ENCODE measurements at places on chromosomes 4 and X.

DNA sequence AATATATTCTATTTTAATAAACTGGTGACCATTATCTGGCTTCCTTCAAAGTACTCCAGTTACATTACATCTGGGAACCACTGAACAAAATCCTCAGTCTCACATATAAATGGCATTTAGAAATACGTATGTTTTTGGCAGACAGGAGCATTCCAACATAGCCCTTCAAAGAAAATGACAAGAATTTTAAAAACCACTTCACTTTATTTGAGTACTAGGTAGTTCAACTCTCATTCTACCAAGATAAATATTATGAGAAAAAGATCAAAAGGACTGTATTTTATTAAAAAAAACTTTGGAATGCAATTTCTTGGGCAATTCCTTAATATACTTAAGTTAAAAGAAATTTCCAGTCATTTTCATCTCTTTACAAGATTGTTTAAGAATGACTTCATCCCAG lies 17.6 kb downstream of the TNIP3 start:
- DNase-seq = no peak

GRCh38 chr4:138670681-138671080 lies 344.9 kb upstream of the NOCT start:
- DNase-seq = no peak

GRCh38 chrX:15883540-15883863 lies 28.9 kb upstream of the AP1S2 start:
- DNase-seq = no peak

GRCh38 chrX:14673764-14674163 lies 144.4 kb downstream of the GLRA2 start:
- peak; percentile 36 for DNase-seq

GRCh38 chr4:40038977-40039376 lies 17.7 kb upstream of the N4BP2 start:
- DNase-seq = no peak

GRCh38 chr4:172938870-172939269 lies 229.7 kb upstream of the GALNT7 start:
- DNase-seq = no peak

DNA sequence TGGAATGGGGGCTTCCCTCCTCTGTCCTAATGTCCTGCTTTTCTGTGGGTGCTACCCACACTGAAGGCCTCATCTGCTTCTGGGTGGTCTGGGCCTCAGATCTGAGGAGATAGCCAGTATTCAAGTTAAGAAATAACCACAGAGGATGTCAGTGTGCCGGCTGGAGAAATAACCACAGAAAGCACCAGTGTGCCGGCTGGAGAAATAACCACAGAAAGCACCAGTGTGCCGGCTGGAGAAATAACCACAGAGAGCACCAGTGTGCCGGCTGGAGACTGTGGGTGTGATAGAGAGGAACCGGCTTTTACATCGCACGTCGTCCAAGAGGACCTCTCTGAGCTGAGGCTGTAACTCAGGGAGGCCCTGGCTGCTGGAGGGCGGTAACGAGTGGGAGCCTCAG lies 65.7 kb upstream of the PSAPL1 start:
- no peak for DNase-seq

DNA sequence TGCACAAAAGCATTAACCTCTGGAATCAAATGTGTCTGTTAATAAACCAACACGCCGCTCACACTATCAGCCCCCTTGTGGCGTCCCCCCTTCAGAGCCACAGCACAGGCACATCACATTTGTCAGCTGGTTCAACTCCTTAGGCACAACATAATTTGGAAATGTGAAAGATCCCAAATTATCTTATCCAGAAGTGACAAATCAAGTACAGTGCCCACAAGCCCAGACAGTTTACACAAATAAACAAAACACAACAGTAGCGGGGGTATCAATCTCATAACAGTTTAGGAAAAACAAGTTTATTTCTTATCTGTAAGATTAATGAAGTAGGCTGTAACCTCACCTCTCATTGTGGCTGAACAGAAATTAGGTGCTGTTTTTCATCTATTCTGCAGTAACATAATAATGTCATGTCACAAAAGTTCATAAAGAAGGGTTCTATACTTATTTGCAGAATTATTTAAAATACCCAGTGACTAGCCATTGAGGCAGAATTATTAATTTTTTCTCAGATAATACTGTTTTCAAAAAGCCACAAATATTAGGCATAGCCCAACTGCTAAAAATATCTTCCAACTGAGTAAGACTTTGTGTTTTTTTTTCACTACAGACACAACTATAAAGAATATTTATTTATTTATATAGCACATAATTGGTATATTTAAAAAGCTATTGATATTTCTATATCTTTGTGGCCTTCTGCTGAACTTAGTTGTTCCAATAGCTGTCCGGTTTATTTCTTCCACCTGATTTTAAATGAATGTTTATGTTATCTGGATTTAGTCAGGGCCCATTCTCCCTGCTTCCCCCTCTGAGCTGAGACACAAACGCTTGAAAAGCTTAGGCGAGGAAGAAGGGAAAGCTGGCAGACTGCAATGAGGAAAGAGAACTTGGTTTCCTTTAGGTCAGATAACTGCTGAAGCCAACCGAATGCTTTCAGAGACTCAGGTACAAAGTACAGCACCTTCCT lies 214.7 kb downstream of the QDPR start:
- no peak for DNase-seq

GRCh38 chrX:21946925-21947641 lies 6.6 kb downstream of the SMS start:
- DNase-seq = no peak

DNA sequence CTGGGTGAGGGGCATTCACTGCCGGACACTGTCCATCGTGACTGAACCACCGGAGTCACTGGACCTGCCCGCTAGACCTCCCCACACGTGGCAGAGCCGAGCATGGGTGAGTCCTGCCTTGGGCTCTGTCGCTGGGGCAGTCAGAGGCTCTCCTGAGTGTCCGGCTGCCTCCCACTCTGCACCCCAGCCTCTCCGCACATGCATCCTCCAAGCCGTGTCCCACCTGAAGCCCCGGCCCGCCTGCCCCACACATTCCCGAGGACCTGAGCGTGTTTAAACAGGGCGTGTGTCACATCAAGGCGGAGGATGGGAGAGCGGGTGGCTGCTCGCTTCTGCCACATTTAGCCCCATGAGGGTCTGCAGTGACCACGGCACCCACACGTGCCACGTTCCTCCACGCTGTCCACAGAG lies 4.7 kb downstream of the CPLX1 start:
- DNase-seq = no peak

- DNase-seq = no peak
These were observed 12.5 kb downstream of the RELL1 start for GRCh38 chr4:37673538-37674192.

DNA sequence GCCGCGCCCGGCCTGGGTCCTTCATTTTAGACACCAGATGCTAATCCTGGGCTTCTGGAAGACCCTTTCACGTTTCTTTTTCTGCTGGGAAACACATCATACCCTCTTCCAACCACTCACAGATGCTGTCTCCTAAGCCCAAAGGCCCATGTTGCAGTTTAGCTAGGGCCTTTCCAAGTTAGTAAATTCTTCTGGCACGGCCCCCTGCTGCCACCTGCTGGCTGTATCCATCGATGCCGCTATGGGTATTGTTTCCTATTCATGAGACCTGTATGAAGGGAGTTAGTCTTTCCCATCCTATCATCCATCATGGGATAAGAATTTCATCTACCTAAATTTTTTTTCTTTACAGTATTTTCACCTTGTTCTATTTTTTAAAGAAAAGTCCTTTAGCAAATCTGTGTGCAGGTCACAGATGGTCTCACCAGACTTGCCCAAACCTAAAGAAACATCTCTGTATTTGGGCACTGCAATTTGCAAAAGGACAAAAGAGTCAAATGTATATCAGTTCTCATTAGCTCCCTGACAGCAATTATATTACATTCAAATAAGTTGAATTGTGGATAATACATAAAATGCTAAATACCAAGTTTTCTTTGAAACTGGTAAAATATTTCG lies 37.8 kb upstream of the SLC9A7 start:
- DNase-seq = no peak

DNA sequence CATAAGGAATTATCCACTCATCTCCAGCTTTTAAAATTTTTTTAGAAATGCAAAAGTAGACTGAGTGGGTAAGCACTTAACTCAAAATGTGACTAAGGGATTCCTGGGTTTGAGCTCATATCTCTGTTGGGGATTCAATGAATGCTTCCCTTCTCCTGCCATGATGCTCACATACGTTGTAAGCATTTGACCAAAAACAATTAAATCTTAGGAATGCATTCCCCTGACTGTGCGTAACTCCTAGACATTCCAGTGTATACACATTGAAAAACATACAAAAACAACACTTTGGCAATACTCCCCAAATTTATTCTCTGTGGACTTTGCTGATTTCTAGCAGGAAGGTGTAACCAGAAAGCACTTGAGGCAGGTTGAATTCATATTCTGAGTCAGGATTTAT lies 29.8 kb downstream of the SPANXA2 start:
- no peak for DNase-seq

GRCh38 chr4:160595646-160596045 lies 1492.8 kb downstream of the RAPGEF2 start:
- no peak for DNase-seq

- DNase-seq = no peak
These were observed at the start of gene SH3RF1 for GRCh38 chr4:169270810-169271691. Gene SH3RF1 (minus strand): TSS chr4:169270956. CDS start chr4:169269212, 1,744 bp downstream.

DNA sequence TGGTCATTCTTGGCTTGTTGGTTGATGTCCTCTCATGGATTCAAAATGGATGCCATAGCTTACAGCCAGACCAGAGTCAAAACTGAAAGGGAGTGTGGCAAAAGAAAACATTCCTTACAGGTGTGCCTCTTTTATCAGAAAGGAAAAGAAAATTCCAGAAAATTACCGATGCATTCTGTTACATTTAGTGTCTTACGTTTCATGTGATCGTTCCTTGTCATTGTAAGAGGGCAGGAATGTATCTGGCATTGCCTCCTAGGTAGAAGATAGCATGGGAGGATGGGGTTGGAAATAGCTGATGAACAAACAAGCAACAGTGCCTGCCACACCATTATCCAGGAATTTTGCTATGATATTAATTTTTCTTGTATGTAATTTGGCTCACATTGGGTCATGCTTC lies 13.1 kb downstream of the GRXCR1 start:
- DNase-seq = no peak

GRCh38 chr4:177250056-177250696 lies 59.5 kb upstream of the NEIL3 start:
- DNase-seq = peak; percentile 52

Measured in smooth muscle cell of the brain vasculature (primary cell).